Activated naive CD4-positive, alpha-beta T cell treated with anti-CD3 and anti-CD28 coated beads, Interleukin-2, amount 50 U/mL, for 16 hours (primary cell): ENCODE measurements at places on chromosomes 5 and 9.

DNA sequence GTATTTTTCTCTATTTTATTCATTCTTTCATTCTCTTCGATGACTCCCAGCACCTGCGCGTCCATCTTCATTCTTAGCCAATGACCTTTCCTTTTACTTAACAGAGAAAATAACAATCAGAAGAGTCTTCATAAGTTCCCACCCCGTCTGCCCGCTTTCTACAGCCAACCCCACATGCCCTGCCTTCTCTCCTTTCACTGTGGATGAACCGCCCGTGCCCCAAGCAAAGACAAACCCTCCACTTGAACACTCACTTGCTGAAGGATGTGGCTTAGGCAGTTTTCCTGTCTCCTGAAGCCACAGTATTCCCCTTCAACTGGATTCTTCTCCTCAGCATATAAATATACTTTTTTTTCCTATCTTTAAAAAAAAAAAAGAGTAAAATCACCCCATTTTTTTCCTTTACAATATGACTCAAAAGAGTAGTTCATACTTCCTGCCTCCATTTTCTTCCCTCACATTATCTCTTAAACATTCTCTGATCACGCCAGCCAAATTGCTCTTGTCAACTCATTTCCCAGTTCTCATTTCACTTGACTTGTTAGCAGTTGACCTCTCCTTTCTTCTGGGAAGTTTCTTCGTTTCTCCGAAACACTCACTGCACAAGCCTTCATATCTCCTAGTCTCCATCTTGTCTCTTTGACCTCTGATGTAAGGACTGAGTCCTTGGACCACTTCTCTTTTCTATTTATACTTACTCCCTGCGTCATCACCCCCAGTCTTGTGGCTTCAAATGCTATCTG, 11.1 kb downstream of the NIPSNAP3B start:
- no peak for DNase-seq

- DNase-seq = no peak
Observed at GRCh38 chr9:102185962-102186361, 447.5 kb upstream of the GRIN3A start.

DNA sequence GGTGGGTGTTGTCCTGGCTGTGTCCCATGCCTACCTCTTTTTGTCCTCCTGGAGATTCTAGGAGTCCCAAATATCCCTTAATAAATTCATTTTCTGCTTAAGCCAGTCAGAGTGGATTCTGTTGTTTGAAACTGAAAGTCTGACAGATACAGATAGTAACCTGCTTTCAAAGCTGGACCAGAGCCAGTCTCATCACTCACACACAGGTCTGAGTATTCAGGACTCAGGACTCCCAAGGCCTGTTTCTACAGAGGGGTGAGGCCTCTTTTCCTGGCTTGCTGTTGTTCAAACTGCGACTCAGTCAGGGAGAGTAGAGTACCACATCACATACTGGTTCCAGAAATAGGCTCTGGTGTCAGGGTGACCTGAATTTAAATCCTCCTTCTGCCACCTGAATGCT, 190.1 kb downstream of the PAX5 start:
- no peak for DNase-seq

DNA sequence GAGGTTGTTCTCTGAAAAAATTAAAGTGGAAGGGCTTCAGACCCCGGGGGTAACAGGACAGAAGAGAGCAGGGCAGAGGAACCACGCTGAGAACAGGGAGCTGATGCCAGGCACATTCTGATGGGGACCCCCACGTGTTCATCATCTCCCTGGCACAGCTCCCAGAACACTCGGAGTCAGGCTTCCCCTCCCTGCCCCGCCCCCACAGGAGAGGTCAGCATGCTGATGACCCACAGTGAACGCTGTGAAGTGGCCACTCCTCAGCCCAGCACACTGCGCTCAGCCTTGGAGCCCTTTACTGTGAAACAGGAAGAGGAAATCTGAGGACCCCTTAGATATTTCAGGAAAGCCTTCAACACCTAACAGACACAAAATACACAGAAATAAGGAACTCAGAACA, 16.4 kb downstream of the RETREG1 start:
- no peak for DNase-seq

DNA sequence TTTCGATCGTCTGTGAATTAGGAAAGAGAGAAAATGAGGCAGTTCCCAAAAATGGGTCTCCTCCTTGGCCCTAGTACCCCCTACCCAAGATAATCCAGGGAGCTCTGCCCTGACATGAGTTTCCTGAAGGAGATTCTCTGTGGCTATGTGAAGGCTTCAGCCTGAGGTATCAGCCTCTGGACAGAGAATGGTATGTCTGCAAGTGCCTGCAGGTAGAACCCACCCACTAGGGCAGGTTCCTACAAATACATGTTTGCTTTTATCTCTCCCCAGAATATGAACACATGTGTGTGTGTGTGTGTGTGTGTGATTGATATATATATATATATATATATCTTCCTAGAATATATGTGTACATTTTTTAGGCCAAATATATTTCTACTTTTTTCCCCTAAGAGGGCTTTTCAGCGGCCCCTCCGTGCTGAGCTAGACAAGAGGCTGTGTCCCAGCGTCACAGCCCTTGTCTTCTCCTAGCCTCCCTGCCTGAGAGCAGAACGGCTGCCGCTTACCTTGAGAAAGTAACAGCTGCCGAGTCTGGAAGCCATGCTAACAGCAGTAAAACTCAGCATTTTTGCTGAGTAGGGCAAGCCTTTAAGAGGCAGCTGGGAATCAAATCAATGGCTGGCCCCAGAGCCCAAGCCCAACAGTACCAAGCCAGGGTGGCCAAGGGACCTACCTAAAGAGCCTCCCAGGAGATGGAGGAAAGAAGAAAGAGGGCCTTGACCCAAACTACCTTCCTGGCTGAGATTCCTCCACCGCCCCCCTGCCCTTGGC, 2.1 kb downstream of the BRINP1 start:
- no peak for DNase-seq

DNA sequence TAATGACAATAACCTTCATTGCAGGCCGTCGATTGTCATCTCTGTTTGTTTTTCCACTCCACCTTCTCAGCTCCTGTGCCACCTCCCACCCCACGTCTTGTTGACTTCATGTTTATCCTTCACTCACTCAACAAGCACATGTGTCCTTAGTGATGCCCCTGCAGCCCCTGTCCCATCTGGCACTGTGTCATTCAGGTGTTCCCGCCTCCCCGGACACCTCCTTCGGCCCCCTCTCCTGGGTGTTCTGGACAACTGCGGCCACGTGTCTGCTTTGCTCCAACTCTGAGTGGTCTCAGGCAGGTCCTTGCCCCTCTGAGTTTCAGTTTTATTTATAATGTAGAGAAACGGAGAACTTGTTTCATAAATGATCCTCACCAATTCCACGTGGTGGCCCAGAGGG, 91.0 kb upstream of the COL5A1 start:
- DNase-seq = no peak

- no peak for DNase-seq
Observed at GRCh38 chr5:150272531-150272930, 17.0 kb downstream of the CAMK2A start.
